Sigmoid colon (tissue), 7 donors: ENCODE measurements at places on chromosomes 11 and 22. TPM values are rescaled to one million over a fixed set of nuclear protein-coding genes. Genes with fewer than 3 reads are reported as not detected.

- no peak for DNase-seq
- H3K4me3 ChIP-seq = no peak overlapping the region
- H3K4me1 ChIP-seq = no peaks in the 10 kb centered on the region
- no peaks in the 10 kb centered on the region for H3K27me3 ChIP-seq
These were observed 1.7 kb upstream of the HPX start for GRCh38 chr11:6442441-6442840.

- peak within 1 kb of the TSS; percentile 48 for H3K4me3 ChIP-seq
- no peaks in the 10 kb centered on the region for H3K27me3 ChIP-seq
- H3K36me3 ChIP-seq = no peaks in the 10 kb centered on the region
- peak within 1 kb of the TSS; percentile 88 for H3K27ac ChIP-seq
- peaks cover 17% of the 10 kb centered on the region for H3K4me1 ChIP-seq
- peak; percentile 75 for DNase-seq
These were observed at the start of gene DCHS1 for GRCh38 chr11:6655790-6656583. DCHS1 (minus strand) TSS chr11:6655809; CDS start chr11:6641613, 14,196 bp downstream.

The OR52J3 gene
- not detected for total RNA-seq

- H3K27ac ChIP-seq = peak overlapping the region; percentile 75
- no peak for DNase-seq
- no peak overlapping the region for H3K4me3 ChIP-seq
- H3K36me3 ChIP-seq = no peaks in the 10 kb centered on the region
- peaks cover 87% of the 10 kb centered on the region for H3K4me1 ChIP-seq
- H3K27me3 ChIP-seq = no peaks in the 10 kb centered on the region
These were observed 26.7 kb downstream of the IRAG1 start for GRCh38 chr11:10666556-10667520.

DNA sequence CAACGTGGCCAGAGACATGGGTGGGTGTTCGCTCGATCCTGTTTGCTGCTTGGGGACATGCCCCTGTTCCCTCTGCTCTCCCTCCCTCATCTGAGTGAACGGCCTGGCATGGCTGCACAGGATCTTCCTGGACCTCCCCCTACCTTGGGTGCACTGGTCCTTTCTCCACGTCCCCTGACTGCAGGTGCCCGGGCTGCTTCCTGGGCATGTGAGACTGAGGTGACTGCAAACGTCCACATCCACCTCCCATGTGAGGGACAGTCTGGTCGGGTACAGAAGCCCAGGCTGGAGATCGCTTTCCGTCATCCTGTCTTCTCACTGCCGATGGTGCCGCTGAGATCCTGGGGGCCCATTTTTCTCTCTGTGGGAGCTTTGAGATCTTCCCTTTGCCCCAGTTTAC, 11.8 kb downstream of the SULT4A1 start:
- no peak overlapping the region for H3K27ac ChIP-seq
- no peak overlapping the region for H3K4me3 ChIP-seq
- no peaks in the 10 kb centered on the region for H3K36me3 ChIP-seq

DNA sequence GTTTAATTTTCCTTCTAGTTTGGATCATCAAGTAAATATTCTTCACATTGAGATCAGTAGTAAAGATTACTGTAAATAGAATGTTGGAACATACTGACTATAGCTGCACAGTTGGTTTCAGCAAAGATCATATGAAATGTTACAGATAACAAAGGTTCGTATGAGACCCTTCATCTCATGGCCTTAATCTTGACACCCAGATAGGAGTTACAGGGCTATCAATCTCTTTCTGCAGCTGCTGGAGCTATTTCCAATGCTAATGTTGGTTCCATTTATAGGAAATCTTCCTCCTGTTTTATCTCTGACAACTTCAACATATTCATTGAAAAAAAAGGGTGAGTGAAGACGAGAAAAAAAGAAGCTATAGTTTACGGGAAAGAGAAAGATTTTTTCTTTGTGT, 495.6 kb downstream of the JRKL start:
- H3K27me3 ChIP-seq = no peaks in the 10 kb centered on the region
- H3K4me1 ChIP-seq = no peaks in the 10 kb centered on the region
- DNase-seq = no peak
- H3K4me3 ChIP-seq = no peak overlapping the region
- no peak overlapping the region for H3K27ac ChIP-seq
- H3K36me3 ChIP-seq = no peaks in the 10 kb centered on the region

The RBMXL2 gene
- not detected for total RNA-seq

The SLC25A18 gene
- 7.3 TPM for total RNA-seq
